ENCODE measurements at places on chromosomes 5 and 9. TPM values are rescaled to one million over a fixed set of nuclear protein-coding genes. Genes with fewer than 3 reads are reported as not detected.

Gene PDE6A
- not detected for total RNA-seq

Gene KDM3B
- 69.0 TPM for total RNA-seq

Gene LTC4S
- total RNA-seq, result 0.43 TPM

Gene CRAT
- 27.7 TPM for total RNA-seq

Gene FAM163B
- not detected for total RNA-seq

Gene CRB2
- total RNA-seq, result not detected

Gene ADCY2
- not detected for total RNA-seq

Gene FBP1
- 13.2 TPM for total RNA-seq

Gene GIN1
- total RNA-seq, result 9.9 TPM

Gene SRD5A1
- total RNA-seq, result 9.3 TPM

Gene IL31RA
- total RNA-seq, result 1.7 TPM

Gene PRUNE2
- 29.1 TPM for total RNA-seq

Measured in thoracic aorta endothelial cell (primary cell).